Panc1 (cell line): ENCODE measurements at places on chromosomes 6 and 20. TPM values are rescaled to one million over a fixed set of nuclear protein-coding genes. Genes with fewer than 3 reads are reported as not detected.
A peak's percentile ranks its signal among the peaks of the same experiment; 100 is the strongest.

- no peaks in the 10 kb centered on the region for H3K27me3 ChIP-seq
- H3K36me3 ChIP-seq = no peaks in the 10 kb centered on the region
- H3K4me3 ChIP-seq = no peak overlapping the region
- no peak for DNase-seq
Measured at GRCh38 chr6:24089736-24090135, 36.3 kb upstream of the NRSN1 start.

- no peak overlapping the region for H3K4me3 ChIP-seq
- H3K36me3 ChIP-seq = no peaks in the 10 kb centered on the region
- no peaks in the 10 kb centered on the region for H3K4me1 ChIP-seq
- DNase-seq = no peak
- H3K27ac ChIP-seq = no peak overlapping the region
Measured at GRCh38 chr6:87641065-87641692, 51.2 kb downstream of the ORC3 start.

The SLX4IP gene
- 5.4 TPM for total RNA-seq

The OPRM1 gene
- total RNA-seq = not detected

DNA sequence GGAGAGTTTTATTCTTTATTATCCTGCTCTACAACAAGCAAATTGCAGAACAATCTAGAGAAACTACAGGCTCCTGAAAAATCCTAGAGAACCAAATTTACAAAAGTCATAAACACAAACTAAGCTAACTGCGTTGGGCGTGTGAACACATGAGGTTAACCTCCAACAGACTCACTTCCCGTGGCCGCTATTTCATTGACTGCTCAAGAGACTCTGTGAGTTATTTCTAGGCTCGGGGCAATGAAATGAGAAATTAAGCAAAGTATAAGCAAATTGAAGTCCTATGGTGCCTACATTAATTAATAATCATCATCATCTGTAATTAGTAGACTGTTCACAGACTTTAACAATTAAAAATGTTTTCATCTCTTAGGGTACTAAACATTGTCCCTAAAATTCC, 100.0 kb downstream of the MBOAT1 start:
- H3K4me1 ChIP-seq = no peaks in the 10 kb centered on the region
- no peak overlapping the region for H3K27ac ChIP-seq
- no peaks in the 10 kb centered on the region for H3K27me3 ChIP-seq
- no peaks in the 10 kb centered on the region for H3K36me3 ChIP-seq
- no peak overlapping the region for H3K4me3 ChIP-seq

The KCNQ5 gene
- 9.4 TPM for total RNA-seq

DNA sequence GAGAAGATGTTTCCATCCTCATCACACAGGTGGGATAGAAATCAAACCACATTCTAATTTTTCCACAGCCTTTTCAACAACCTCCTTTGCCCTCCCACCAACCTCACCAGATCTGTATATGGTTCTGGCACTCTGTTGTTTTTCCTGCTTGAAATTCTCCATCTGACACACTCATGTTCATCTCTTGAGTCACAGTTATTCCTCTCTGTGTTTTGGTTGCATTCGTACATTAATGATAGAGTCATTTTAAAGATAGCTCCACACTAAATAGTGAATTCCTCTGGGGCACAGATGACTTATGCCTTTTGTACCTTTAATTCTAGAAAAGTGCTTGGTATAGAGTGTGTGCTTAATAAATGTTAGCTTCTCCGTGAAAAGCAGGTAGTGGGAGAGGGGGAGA, 1.4 kb upstream of the GCLC start:
- H3K27ac ChIP-seq = no peak overlapping the region
- DNase-seq = no peak
- peaks cover 16% of the 10 kb centered on the region for H3K4me1 ChIP-seq
- no peaks in the 10 kb centered on the region for H3K27me3 ChIP-seq
- H3K4me3 ChIP-seq = no peak overlapping the region

DNA sequence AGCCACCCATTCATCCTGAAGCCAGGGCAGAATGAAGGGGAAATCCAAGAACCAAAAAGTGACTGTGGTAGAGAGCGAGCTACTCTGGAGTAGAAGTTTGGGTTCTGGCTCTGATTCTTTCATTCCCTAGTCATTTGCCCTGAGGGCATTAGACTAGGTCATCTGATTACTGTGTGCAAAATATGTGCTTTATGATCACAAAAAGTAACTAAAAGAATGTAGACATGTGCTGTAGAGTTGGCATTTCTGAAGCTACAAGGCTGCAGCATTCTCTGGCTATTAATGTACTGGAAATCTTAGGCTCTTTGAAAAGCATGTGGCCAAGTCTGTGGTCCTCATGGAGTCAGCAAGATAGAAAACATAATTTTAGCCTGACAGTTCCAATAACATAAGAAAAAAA, 94.2 kb downstream of the TBC1D7 start:
- no peaks in the 10 kb centered on the region for H3K4me1 ChIP-seq
- H3K36me3 ChIP-seq = no peaks in the 10 kb centered on the region
- H3K27me3 ChIP-seq = 0 out of 2 replicates have a peak, but pooled peaks cover 2% of the 10 kb centered on the region
- no peak overlapping the region for H3K27ac ChIP-seq
- no peak overlapping the region for H3K4me3 ChIP-seq
- no peak for DNase-seq

DNA sequence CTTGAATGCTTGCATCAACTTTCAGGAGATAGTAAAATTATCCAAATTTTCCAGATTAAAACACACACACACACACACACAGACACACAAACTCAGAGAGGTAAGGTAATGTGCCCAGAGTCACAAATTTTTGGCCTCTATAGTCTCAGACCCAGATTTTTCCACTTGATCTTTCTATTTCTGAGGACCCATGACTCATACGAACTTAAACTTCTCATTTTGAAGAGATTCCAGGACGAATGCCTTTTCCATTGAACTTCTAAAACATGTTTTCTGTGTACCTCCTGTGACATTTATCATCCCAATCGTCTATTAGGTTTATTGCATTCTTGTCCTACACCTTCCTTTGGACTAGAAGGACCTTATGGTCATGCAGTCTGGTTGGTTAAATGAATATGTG, 172.9 kb upstream of the COL21A1 start:
- H3K4me1 ChIP-seq = no peaks in the 10 kb centered on the region
- no peak overlapping the region for H3K27ac ChIP-seq
- DNase-seq = no peak
- peaks cover 4% of the 10 kb centered on the region; the same call in 1 of the 2 replicates for H3K27me3 ChIP-seq
- H3K4me3 ChIP-seq = no peak overlapping the region

GRCh38 chr20:12383821-12384220, 466.1 kb downstream of the BTBD3 start:
- H3K4me3 ChIP-seq = no peak overlapping the region
- no peaks in the 10 kb centered on the region for H3K4me1 ChIP-seq
- no peak overlapping the region for H3K27ac ChIP-seq
- DNase-seq = no peak
- H3K36me3 ChIP-seq = no peaks in the 10 kb centered on the region

DNA sequence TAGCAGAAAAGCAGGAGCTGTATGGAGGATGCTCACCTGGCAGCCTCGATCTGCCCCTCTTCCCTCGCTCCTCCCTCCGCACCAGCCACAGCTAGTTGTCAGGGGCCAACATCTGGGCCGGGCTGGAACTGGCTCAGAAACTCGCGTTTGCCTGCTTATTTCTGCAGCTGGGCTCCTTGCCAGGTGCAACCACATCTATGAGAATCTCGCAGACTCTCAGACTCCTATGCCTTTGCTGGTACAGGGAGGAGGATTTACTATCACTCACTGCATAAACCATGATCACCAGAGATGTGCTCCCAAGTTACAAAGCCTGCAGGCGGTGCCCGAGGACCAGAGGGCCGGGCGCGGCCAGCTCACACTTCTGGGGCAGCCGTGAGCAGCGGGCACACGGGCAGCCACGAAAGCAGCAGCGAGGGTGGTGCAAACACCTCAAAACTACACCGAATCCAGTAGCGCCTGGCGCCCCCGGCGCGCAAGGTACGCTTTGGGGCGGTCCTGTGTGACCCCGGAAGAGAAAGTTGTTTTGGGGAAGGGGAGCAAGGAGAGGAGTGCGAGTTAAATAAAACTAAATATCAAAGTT, 577 bp upstream of the LRRC1 start:
- H3K36me3 ChIP-seq = no peaks in the 10 kb centered on the region; the same call in 1 of the 2 replicates
- DNase-seq = peak; percentile 61
- H3K27ac ChIP-seq = peak overlapping the region; percentile 64
- no peaks in the 10 kb centered on the region for H3K27me3 ChIP-seq

The PSORS1C2 gene
- total RNA-seq = not detected

The TMEM74B gene
- 1.1 TPM for total RNA-seq

The PRKN gene
- 0.46 TPM for total RNA-seq

DNA sequence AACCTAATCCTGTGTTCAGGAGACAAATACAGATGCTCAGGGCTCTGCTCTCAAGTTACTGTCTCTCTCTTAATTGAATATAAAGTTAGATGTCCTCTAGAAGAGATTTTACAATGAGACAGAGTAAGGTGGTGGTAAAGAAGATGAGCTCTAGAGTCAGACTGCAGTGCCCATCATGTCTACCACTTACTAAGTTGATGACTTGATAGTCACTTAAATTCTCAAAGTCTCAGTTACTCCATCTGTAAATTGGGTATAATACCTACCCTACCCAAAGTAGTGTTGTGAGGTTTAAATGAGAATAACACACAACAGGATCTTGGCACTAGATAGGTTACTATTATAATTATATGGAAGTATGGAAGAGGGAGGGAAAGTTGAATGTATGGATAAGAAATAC, 1.6 kb downstream of the DHX35 start:
- no peak overlapping the region for H3K4me3 ChIP-seq
- peaks cover 14% of the 10 kb centered on the region; the same call in 1 of the 2 replicates for H3K4me1 ChIP-seq
- H3K36me3 ChIP-seq = no peaks in the 10 kb centered on the region; the same call in 1 of the 2 replicates
- H3K27me3 ChIP-seq = no peaks in the 10 kb centered on the region
- no peak overlapping the region for H3K27ac ChIP-seq
- no peak for DNase-seq

DNA sequence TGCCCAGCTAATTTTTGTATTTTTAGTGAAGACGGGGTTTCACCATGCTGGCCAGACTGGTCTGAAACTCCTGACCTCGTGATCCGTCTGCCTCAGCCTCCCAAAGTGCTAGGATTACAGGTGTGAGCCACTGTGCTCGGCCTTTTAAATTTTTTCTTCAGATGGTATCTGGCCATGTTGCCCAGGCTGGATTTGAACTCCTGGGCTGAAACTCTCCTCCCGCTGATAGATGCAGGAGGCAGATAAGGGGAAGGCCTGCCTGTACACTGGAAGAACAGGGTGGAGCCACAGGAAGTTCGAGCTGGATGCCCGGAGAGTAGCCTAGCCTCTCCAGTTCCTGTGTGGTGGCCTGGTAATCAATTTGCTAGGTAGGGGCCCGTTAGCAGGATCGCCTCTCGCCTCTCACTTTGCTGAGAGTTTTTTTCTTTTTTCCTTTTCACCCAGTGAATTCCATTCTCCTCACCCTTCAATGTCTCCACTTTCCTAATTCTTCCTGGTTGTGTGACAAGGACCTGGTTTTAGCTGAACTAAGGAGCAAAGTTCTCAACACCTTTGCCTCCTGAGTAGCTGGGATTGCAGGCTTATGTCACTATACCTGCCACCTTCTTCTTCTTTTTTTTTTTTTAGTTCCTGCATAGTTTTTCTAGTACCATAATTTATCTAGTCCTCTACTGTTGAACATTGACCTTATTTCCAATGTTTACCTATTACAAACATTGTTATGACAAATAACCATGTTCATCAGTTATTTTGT, 19.4 kb upstream of the ITCH start:
- no peaks in the 10 kb centered on the region for H3K36me3 ChIP-seq
- H3K4me1 ChIP-seq = no peaks in the 10 kb centered on the region
- H3K27me3 ChIP-seq = no peaks in the 10 kb centered on the region
- no peak overlapping the region for H3K4me3 ChIP-seq

DNA sequence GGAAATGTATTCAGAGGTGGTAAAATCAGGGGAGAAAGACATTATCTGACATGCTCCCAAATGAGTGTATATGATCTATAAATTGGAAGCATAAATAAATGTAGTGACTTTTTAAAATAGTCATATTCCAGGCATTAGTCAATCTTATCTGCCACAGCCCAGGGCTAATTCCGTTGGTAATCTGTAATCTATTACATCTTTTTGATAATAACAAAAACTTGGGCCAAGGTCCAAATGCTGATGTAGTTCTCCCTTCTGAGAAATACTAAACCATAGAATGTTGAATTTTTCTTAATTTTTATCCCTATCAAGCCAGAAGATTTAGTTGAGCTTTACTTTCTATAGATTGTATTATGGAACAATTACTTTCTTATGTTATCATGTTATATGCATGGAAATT, 1279.8 kb downstream of the EPHA7 start:
- no peaks in the 10 kb centered on the region for H3K4me1 ChIP-seq
- H3K27me3 ChIP-seq = no peaks in the 10 kb centered on the region
- DNase-seq = no peak
- H3K27ac ChIP-seq = no peak overlapping the region
- no peak overlapping the region for H3K4me3 ChIP-seq
